ENCODE measurements at places on chromosomes 5 and 9. TPM values are rescaled to one million over a fixed set of nuclear protein-coding genes. Genes with fewer than 3 reads are reported as not detected.

DCAF12 gene
- total RNA-seq, result 30.6 TPM

DNA sequence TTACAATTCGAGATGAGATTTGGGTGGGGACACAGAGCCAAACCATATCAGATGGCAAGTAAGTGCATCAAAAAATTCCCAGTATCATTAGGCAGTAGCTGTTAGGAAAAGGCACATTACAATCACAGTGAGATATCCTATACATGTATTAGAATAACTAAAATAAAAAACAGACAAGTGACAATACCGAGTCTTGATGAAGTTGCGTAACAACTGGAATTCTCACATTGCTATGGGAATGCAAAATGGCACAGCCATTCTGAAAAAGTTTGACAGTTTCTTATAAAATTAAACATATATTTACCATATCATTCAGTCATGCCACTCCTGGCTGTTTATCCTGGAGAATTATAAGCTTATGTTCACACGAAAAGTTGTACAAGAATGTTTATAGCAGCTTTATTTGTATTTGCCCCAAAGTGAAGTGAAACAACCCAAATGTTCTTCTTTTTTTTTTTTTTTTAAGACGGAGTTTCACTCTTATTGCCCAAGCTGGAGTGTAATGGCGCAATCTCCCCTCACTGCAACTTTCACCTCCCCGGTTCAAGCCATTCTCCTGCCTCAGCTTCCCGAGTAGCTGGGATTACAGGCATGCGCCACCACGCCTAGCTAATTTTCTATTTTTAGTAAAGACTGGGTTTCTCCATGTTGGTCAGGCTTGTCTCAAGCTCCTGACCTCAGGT is 93.1 kb upstream of the TLE1 start:
- no peak for DNase-seq
- H3K27ac ChIP-seq, result no peak overlapping the region
- H3K36me3 ChIP-seq, result no peaks in the 10 kb centered on the region
- no peak overlapping the region for H3K4me3 ChIP-seq

GABRP gene
- total RNA-seq, result 5.5 TPM

PELO gene
- total RNA-seq, result 18.8 TPM

GRCh38 chr5:165076686-165077085 is 1571.3 kb downstream of the MAT2B start:
- no peak overlapping the region for H3K27ac ChIP-seq
- no peaks in the 10 kb centered on the region for H3K36me3 ChIP-seq
- no peak overlapping the region for H3K4me3 ChIP-seq

- no peak overlapping the region for H3K4me3 ChIP-seq
- H3K4me1 ChIP-seq, result no peaks in the 10 kb centered on the region
- H3K36me3 ChIP-seq, result no peaks in the 10 kb centered on the region
- no peaks in the 10 kb centered on the region for H3K27me3 ChIP-seq
- DNase-seq, result no peak
- H3K27ac ChIP-seq, result no peak overlapping the region
Measured at GRCh38 chr9:2228132-2228531, 213.0 kb downstream of the SMARCA2 start.
